NCI-H1092 (cell line): ENCODE measurements at places on chromosomes 7 and 10.

- DNase-seq, result peak; percentile 87
These were observed 171.6 kb upstream of the NPSR1 start for GRCh38 chr7:34486371-34486770.

DNA sequence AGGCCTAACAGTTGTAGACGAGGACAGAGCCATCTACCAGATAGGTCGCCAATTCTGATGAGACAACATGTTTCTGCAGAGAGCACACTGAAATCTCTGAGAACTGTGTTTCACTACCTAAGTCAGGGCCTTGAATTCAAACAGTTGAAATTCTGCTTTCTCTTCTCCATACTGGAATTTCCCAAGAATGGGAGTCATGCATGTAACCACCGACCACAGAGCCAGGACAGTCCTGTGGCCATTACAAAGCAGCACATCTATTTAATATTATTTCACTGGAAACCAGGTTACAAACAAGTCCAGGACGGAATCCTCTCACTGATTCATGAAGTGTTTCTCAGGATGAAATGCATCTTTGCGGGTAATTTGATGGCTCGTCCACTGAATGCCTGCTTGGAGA, 62.0 kb upstream of the ST8SIA6 start:
- no peak for DNase-seq

- DNase-seq, result no peak
These were observed 70.3 kb downstream of the C10orf143 start for GRCh38 chr10:130040351-130040750.

- DNase-seq, result no peak
These were observed 480.1 kb downstream of the INHBA start for GRCh38 chr7:41222746-41223145.

- DNase-seq, result no peak
These were observed 136.1 kb upstream of the LYZL2 start for GRCh38 chr10:30765616-30766015.

DNA sequence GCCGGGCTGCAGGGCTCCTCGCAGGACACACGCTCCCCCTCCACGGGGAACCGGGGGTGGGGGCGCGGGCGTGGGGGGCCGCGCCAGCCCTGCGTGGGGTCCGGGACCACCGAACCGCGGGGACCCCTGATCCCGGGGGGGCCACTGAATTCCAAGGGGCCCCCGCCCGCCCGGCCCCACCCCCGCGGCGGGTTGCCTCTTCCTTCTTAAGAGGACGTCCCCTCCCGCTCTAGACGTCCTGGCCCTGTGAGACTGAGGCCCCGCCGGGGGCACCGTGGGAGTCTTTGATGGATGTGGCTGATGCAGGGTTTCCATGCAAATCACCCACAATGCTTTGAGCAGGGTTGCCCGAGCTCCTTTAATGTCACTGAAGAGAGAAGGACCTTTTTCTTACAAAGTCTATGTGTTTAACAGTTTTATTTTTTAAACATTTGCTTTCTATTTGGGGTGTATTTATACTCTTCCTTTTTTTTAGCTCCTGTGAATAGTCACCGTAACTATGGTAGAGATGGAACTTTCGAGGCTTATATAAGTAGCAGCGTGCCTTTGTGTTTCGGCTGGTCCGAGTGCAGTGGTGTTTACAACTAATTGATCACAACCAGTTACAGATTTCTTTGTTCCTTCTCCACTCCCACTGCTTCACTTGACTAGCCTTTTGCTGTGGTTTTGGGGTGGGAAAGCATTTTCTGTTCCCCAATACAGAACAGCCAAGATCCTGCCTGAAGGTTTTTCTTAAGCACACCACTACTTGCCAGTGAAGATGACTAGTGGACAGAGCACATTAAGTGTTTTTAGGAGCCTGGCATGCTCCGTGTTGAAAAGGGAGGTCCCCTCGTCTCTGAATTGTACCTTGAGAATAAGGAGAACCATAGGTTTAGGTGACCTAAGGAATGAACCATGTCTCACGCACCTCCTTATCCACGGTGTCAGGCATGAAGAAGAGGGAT, 44.8 kb downstream of the PDIA4 start:
- DNase-seq, result peak; percentile 76

DNA sequence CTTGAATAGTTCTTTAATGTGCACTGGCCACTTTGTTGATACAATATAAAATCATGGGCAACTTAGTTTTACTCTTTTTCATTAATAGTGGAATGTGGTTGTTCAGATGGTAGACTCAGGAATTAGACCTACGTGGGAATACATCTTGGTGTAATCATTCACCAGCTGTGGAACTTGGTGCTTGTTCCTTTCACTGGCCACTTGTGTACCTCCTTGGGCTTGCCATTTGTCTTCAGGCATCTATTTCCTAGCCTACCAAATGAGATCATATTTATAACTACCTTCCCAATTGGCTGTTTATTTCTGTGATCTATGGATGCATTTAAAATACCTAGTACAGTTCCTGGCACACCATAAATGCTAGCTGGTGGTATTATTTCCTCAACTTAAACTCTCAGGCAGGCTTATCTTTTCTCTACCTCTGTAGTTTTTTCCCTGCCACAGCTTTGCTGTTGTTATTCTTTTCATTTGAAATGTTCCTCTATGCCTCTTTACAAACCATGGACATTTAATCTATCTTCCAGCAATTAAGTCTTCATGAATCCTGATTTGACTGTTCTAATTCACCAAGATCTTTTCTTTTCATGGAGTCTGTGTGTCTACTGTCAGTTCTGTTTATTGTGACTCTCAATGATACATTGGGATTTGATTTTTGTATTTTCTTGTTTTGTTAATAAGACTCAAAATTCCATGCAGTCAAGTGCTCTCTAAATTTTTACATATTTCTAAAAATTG, 113.0 kb downstream of the ADAM22 start:
- DNase-seq, result no peak

GRCh38 chr10:123327450-123327849, 173.2 kb downstream of the BUB3 start:
- no peak for DNase-seq

GRCh38 chr10:3472287-3473051, 299.9 kb upstream of the PITRM1 start:
- DNase-seq, result no peak

- DNase-seq, result no peak
These were observed 682.5 kb downstream of the LRMDA start for GRCh38 chr10:76113952-76114351.

DNA sequence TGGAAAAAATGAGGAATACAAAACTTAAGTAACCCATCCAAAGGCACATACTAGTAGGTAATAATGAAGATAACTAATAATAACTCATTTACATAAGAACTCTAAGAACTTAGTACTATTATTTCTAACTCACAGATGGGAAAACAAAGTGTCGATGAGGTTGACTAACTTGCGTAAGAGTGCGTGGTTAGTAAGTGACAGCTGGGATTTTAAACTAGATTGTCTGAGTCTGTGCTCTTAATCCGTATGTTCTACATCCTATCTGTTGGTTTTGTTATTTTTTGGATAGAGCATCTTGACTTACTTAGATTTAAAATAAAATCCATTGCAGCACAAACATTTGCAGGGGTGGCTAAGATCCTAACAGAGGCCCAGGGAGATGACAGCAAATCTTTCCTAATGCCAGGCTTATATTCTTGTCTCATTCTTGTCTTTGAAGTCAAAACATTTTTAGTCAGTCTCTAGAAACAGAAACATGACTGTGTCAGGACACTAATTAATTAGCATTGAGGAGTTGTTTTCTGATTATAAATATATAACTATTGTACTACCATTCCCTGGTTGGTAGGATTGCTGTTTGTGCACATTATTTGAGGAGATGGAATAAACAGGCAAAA, 11.7 kb downstream of the RPA3 start:
- no peak for DNase-seq
